GM23248 (cell line): ENCODE measurements at places on chromosomes 12 and 14. TPM values are rescaled to one million over a fixed set of nuclear protein-coding genes. Genes with fewer than 3 reads are reported as not detected.

Gene CLEC2A
- total RNA-seq: not detected in 2 replicates

Gene C12orf56
- 0.25 and 0.43 TPM in 2 replicates for total RNA-seq

Gene GPX2
- not detected in 2 replicates for total RNA-seq

DNA sequence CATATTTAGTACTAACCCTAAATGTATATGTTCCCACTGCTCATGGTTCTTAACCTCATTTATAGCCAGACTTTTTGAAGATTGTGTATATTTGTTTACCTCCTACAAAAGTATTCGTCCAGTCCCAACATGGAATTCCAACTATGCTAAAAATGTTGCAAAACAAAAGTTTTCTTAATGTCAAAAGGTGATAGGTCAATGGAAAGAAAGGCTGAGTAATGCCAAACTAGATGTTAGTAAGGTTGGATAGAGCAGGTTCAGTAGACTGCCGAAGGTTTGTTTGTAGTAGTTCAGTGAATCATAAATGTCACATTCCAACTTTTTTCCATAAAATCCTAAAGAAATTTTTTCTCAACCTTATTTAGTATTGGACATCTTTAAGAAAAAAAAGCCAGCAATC lies 874.5 kb downstream of the FLRT2 start:
- DNase-seq: no peak

GRCh38 chr14:61234215-61234916 lies 46.8 kb downstream of the TMEM30B start:
- no peak for DNase-seq

DNA sequence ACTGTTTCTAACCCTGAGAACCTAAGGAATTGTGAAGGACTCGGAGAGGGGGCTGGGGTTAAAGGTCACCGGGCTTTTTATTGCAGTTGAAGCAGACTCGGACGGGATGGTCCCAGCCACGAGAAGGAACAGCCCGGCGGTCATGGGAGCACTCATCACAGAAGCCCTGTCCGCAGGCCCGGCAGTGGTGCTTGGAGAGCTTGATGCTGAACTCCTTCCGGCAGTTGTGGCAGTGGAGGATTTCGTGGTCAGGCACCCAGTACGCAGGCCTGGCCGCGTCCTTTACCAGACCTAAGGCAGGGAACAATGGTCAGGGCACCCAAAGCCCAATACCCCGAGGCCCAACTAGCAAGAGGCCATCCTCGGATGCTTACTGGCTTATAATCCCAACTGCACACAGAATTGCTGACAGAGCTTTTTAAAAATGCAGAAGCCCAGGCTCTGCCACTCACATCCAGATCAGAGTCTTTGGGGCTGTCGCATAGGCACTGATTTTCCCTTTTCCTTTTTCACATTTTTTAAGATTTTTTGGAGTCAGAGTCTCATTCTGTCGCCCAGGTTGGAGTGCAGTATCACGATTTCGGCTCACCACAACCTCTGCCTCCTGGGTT lies 44.7 kb downstream of the DCAF4 start:
- no peak for DNase-seq

GRCh38 chr12:116864371-116865160 lies 16.7 kb downstream of the HRK start:
- peak; percentile 84 for DNase-seq

DNA sequence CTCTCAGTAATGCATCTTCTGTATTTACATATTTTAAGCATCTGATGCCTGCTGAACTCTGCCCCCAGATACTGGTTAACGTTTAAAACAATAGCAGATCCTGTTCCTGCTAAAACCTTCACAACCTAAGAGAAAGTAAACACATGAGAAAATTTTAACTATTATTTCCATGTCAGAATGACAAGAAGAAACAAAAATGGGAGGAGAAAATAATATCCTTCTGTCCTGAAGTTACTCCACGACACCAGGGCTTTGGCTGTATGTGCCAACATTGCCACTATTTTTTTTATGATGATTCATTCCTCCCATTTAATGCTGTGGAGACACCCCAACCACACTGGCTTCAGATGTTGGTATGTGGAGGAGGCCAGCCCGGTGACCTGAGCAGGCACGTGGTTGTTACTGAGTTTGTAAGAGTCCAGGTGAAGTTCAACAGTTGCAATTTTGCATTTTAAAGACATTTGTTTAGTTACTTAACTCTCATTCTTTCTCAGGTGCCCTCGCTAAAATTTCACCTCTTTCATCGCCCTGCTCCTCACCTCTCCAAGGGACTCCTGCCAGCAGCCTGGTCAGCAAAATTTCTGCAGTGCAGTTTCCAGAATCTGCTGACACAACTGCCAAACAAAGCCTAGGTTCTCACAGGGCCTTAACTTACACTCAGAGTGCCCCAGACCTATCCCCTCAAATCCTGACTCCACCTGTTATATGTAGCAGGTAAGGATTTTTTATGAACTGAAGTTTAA lies 65.5 kb upstream of the SLCO1C1 start:
- DNase-seq: peak; percentile 61

DNA sequence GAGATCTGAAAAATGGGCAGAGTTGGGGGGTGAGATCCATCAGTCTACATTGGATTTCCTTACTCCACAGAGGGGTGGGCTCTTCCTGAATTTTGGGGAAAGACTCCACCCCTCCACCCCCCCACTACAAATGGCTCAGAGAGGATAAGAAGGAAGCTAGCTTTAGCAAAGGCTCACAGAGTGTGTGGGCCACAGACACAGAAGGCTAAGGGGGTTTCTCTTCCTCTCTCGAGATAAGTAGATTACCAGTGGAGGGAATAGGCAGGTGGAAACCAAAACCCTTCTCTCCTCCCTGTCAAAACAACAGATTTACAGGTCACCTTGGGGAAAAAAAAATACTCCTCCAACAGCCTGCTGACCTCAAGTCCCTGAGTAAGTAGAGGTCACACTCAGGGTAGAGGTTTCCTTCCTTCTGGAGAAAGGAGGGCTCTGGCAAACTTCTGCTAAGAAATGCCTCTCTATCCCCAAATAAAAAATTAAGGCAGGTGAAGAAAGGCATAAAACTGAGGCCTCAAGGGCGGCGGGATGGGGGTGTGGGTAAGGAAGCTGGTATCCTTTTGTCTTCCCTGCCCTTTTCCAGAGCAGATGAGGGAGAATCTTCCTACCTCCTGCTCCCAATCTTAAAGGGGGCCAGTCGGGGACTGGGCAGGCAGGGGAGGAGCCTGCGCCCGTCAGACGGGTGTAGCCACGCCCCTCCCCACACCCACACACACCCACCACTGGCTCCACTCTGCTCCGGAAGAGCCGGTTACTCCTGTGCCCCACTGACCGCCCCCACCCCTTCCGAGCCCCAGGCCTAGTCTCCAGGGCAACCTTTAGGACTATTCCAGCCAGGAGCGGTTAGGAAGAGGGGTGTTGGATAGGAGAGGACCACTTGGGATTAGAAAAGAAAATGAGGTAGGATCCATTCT lies 1.9 kb upstream of the BAZ2A start:
- DNase-seq: peak; percentile 48

DNA sequence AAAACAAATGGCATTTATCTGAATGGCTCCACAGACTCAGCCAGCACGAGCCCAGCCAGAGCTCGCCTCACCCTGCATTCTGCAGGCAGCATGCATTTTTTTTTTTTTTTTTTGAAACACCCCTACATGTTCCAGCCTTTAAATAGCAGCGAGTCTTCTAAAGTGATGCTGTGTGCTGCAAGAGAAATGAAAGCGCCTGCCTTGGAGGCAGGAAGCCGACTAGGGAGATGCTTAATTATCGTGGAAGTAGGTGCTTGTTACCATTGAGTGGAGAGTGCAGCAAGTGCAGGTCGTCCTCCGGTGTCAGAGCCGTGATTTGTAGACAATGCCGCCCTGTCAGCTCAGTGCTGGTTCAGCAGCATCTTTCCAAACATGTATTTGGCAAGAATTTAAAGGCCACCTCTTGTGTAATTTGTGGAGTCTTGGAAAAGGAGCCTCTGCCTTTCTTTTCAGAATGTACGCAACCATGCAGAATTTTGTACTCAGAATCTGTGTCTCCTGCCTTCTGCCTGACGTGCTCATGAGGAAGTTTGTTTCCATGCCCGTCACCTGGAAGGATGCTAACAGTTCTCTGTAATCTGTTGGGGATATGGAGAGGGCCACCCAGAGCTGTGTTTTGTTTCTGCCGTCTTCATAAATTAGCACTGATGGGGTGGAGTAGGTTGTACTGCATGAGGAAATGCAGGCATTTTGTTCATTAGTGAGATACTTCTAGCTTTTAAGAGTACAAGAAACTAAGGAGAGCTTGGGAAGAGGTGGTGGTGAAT lies 345.9 kb upstream of the RGS6 start:
- DNase-seq: peak; percentile 66

DNA sequence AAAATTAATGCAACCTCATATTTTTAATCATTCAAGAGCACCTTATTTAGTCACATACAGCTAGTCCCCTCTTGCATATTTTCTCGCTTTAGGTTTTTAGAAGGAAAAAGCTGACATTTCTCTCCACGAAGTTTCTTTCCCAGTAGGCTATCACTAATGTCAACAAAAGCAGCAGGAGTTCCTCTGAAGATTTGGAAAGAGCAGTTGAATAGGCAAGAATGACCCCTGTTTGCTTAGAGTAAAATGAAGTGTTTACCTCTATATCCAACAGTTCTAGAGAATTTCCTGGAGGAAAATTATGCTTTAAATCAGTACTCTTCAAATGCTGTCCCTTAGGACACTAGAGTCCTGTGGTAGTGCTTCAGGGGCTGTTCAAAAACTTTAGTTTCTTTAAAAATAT lies 188.1 kb upstream of the PRKD1 start:
- DNase-seq: no peak
